Fibroblast of skin of right biceps (primary cell): ENCODE measurements at places on chromosomes 7 and 10.
A peak's percentile ranks its signal among the peaks of the same experiment; 100 is the strongest.

DNA sequence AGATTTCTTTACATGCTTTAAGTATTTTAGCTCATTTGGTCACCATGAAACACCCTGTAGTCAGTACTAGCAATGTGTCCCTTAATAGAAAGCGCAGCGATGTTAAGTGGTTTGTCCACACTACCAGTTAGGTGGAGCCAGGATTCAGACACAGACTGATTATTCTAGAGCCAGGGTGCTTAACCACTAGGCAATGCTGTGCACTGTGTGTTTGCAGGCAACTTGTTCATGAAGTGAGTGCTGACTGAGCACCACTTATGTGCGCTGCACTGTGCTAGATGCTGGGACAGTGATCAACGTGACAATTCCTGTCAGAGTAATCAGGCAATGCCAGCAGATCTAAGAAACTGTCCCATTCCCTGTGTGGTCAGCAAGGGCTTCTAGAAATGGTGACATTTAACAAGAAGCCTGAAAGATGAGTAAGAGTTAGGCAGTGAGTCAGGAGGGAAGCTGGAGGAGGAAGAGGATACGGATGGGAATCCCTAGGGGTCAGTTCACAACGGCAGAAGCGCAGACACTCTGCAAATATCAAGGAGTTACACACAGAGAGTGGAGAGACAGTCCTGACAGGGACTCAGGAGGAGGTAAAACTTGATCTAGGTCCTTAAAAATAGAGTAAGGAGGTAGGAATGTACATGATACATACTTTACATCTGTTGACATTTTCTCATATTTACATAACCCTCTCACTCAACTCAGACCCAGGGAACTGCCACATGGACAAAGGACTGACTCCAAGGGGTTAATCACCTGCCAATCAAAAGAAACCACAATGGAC, 69.7 kb upstream of the EGR2 start:
- peak; percentile 81 for DNase-seq

- no peak for DNase-seq
These were observed 13.9 kb upstream of the SH2D4B start for GRCh38 chr10:80523773-80524172.

DNA sequence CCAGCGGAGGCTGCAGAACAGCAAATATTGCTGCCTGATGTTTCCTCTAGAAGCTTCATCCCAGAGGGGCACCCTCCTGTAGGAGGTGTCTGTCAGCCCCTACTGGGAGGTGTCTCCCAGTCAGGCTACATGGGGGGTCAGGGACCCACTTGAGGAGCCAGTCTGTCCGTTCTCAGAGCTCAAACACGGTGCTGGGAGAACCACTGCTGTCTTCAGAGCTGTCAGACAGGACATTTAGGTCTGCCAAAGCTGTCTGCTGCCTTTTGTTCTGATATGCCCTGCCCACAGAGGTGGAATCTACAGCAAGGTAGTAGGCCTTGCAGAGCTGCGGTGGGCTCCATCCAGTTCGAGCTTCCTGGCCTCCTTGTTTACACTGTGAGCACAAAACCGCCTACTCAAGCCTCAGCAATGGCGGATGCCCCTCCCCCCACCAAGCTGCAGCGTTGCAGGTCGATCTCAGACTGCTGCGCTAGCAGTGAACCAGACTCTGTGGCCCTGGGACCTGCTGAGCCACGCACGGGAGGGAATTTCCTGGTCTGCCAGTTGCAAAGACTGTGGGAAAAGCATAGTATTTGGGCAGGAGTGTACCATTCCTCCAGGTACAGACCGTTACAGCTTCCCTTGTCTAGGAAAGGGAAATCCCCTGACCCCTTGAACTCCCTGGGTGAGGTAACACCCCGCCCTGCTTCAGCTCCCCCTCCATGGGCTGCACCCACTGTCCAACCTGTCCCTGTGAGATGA, 17.7 kb upstream of the MINDY3 start:
- no peak for DNase-seq

GRCh38 chr7:130113887-130114286, 43.6 kb downstream of the KLHDC10 start:
- no peak for DNase-seq

GRCh38 chr7:115037128-115037802, 115.4 kb downstream of the MDFIC start:
- DNase-seq = no peak

GRCh38 chr7:131521651-131522163, 34.7 kb downstream of the PODXL start:
- DNase-seq = no peak

DNA sequence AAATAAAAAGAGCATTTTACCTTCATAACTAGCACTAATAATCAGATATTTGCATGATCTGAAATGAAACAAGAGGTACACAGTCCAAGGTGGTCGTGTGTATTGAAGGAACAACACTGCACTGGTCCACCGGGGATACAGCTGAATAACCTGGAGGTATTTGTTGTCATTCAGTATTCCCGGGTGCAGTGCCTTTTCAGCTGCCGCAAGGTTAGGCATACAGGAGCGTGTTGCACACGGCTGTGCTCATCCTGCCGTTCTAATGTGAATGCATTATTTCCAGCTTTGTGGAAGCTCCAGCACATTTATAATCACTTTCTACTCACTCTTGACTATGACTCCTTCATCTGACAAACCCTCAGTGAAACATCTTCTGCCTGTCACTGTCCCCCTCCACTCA, 377.8 kb downstream of the GFRA1 start:
- DNase-seq = no peak

- peak; percentile 98 for DNase-seq
These were observed 168.0 kb upstream of the ZNF32 start for GRCh38 chr10:43816351-43817321.

DNA sequence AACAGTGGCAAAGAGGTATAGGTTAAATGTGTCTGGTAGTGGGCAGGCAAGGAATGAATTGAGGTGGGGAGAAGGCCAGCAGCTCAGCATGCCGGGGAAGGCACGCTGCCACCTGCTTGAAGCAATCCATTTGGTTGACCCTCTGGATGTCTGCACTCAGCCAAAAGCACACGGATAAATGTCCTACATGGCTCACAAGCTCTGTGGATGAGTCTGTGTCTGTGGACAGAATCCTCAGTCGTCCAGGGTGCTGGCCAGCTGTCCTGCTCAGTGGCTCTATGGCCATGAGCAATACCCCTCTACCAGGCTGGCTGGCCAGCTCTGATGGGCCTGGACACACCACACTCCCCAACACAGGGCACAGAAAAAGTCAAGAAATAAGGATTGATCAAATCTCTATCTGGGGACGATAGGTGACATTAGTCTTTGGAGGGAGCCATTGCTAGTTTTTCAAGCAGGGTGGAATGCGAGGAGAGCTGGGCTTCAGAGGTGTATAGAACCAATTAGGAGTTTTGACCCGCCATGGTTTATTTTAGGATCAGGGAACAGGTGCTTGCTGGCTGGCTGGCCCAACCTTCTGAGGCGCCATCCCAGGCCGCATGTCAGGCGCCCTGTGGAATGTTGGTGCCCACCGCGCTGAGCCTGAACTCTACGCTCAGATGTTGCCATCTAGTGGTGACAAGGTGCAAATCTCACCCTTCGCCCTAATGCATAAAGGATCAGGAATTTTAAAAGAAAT, 493.4 kb downstream of the TNS3 start:
- DNase-seq = peak; percentile 72

DNA sequence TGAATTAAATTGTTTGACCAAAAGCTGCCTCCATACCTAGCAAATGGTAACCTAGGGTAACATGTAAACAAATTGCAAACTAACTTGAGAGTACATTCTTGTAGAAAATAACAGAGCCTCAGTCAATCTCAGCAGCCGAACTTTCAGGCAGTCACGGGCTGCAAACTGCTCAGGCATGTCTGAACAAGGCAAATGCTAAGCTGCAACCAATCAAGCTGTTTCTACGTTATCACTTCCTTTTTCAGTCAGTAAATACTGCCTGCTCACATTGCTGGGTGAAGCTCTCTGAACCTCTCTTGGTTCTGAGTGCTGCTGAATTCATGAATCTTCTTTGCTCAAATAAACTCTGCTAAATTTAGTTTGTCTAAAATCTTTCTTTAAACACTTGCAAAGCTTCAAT, 1212.4 kb downstream of the SORCS1 start:
- DNase-seq = peak; percentile 34

DNA sequence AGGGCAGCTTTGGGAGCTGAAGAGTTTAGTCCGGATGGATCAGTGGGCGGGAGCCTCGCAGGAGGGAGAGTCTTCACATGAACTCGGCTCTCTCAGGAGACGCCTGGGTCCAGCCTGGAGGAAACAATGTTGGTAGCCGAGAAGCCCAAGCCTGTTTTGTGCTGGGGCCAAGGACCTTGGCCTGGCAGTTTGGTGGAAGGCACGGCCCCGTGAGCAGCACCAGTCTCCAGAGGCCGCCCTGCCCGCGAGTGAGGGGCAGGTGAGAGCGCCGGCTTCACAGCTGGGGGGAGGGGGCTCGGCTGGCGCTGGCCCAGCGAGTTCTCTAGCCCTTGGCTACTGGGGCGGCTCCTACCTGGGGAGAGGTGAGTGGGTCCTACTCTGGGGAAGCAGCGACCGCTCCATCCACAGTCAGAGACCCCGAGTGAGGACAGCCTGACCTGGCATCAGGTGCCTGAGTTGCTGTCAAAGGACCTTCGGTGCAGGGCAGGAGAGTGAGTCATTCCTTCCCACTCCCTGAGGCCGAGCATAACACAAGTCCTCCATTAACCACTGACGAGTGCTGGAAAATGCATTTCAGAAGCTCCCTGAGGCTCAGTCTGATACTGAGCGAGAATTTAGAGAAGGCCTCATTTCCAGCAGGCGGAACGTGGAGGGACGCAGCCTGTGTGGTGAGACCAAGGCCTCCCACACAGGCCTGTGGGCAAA, 89.3 kb upstream of the DIP2C start:
- DNase-seq = no peak

DNA sequence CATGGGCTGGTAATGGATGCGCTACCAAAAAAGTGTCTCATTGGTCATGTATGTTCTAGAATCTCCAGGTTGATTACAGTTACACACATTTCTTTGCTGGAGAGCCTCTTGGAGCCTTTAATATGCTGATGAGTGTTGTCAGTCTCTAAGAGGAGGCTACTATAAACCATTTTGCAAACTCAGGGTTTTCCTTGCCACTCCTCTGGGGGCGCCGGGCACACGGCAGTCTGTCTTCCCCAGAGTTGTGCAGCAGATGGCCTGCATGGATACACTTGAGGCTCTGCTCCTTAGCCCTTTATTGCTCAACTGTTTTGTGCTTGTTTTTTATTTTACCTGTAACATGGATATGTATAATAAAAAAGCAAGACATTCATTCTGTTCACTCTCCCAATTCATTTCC, 196.5 kb downstream of the ACTR3B start:
- no peak for DNase-seq

- DNase-seq = no peak
These were observed 18.8 kb downstream of the CHST15 start for GRCh38 chr10:124074501-124075109.

DNA sequence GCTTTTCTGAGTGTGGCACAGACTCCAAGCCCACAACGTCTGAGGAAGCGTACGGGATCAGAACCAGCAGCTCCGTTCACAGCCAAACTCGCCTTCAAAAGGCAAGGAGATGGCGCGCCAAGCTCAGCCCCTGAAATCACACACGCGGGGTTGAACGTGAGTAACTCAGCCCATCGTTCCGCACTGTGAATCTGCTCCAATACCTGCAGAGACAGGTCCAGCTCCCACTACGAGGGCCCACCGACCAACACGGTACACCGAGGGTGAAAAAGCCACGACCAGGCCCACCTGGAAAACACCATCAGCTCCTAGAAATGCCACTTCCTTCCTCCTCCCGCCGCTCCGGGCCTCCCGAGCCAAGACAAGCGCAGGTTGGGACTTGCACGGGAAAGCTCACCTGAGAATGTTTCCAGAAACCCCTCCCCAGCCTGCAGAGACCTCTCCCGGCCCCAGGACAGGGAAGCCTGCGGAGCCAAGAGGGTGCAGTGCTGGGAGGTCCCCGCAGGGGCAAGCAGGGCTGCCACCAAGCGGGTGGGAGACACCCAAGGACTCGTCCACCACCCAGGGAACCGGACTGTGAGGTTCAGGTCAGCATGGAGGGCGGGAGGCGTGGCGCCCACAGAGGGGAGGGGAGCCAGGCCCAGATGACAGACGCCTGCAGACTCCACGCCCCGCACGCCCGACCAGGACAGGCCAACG, 93.9 kb upstream of the PDGFA start:
- no peak for DNase-seq

- DNase-seq = peak; percentile 61
These were observed 74.2 kb downstream of the JAZF1 start for GRCh38 chr7:28106321-28106829.

GRCh38 chr10:128950159-128950915, 516.7 kb upstream of the MGMT start:
- no peak for DNase-seq

- no peak for DNase-seq
These were observed 18.2 kb upstream of the MAGI2 start for GRCh38 chr7:79471699-79472098.

DNA sequence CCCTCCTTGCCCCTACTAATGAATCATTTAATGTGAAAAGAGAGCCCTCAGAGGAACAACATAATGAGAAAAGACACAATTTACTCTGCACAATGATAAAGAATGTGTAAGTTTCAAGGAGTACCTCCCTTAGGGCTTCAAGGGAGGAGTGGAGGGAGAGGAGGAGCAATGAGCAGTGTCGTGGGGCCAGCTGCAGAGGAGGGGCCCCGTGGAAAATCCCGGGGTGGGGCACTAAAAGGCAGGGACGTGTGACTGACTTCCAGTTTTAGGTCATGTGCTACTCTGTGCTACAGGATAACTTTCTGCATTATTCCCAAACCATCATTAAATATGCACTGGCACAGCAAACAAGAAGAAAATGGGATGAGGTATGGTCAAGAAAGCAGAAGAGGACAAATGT, 108.1 kb downstream of the ANLN start:
- no peak for DNase-seq

DNA sequence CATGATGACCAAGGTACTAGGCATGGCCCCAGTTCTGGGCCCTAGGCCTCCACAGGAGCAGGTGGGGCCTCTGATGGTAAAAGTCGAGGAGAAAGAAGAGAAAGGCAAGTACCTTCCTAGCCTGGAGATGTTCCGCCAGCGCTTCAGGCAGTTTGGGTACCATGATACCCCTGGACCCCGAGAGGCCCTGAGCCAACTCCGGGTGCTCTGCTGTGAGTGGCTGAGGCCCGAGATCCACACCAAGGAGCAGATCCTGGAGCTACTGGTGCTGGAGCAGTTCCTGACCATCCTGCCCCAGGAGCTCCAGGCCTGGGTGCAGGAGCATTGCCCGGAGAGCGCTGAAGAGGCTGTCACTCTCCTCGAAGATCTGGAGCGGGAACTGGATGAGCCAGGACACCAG, 7.4 kb downstream of the ZSCAN21 start:
- no peak for DNase-seq

DNA sequence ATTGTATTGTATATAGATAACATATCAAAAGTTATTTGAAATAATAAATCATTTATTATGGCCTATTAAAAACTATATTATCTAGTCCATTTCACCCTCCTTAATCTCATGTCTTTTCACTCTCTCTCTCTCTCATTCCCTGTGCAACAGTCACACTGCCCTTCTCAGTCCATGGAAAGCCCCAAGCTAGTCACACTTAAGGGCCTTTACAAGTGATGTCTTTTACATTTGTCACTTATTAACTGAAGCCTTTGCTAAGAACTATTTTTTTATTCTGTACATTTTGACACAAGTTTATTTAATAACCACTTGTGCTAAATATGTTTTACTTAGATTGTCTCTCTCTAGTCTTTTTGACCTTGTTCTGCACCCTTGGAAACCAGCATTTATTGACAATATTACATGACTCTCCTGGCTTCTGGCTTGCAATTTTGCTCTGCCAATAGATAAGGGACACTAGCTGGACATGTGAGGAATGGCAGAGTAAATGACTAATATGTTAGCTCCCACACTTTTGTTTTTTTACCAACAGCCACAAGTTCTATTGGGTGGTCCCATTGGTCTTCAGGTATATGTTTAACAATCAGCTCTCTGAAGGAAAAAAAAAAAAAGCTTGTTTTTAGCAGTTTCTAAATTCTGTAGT, 706.8 kb upstream of the POT1 start:
- DNase-seq = no peak
